ENCODE measurements at places on chromosomes 5 and 9. TPM values are rescaled to one million over a fixed set of nuclear protein-coding genes. Genes with fewer than 3 reads are reported as not detected.
A peak's percentile ranks its signal among the peaks of the same experiment; 100 is the strongest.

The LCN9 gene
- not detected for total RNA-seq

The CCNO gene
- not detected for total RNA-seq

The NRG2 gene
- total RNA-seq = 5.2 TPM

The PTGES gene
- total RNA-seq = 18.9 TPM

The IFNB1 gene
- total RNA-seq = not detected

The CCNJL gene
- 5.6 TPM for total RNA-seq

The HBEGF gene
- total RNA-seq = 16.2 TPM

The TAF11L2 gene
- not detected for total RNA-seq

The SLC22A5 gene
- 15.2 TPM for total RNA-seq

The SLC36A2 gene
- not detected for total RNA-seq

GRCh38 chr5:1235838-1236237 lies 10.7 kb downstream of the SLC6A18 start:
- no peak overlapping the region for H3K4me3 ChIP-seq
- DNase-seq = no peak
- no peak overlapping the region for H3K27ac ChIP-seq
- H3K27me3 ChIP-seq = no peaks in the 10 kb centered on the region
- no peaks in the 10 kb centered on the region for H3K4me1 ChIP-seq
- H3K36me3 ChIP-seq = no peaks in the 10 kb centered on the region

GRCh38 chr9:132547976-132548730 lies 34.3 kb upstream of the BARHL1 start:
- no peaks in the 10 kb centered on the region for H3K36me3 ChIP-seq
- DNase-seq = no peak
- H3K27ac ChIP-seq = no peak overlapping the region
- H3K4me1 ChIP-seq = peaks cover 7% of the 10 kb centered on the region
- H3K27me3 ChIP-seq = no peaks in the 10 kb centered on the region

GRCh38 chr9:124450931-124451661 lies 845 bp downstream of the ADGRD2 start:
- DNase-seq = no peak
- no peaks in the 10 kb centered on the region for H3K36me3 ChIP-seq
- H3K4me1 ChIP-seq = peaks cover 18% of the 10 kb centered on the region
- no peaks in the 10 kb centered on the region for H3K27me3 ChIP-seq

DNA sequence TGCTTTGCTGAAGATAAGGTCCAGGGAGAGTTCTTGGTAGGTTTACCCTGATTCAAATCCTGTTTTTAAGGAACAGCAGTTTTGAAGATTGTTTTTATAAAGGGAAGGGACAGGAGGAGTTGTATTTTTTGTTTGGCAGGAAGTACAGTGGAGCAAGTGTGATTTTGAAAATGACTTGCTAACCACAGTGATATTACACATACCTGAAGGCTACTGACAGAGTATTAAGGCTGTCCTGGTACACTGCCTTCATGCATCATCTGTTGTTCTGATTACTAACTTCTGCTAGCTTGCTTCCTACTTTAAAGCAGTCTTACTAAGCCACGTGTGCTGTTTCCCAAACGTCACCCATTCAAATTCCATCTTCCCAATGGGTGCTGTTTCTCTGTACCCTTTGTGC lies 559.5 kb upstream of the SGCD start:
- H3K4me3 ChIP-seq = no peak overlapping the region
- no peak for DNase-seq
- H3K27me3 ChIP-seq = no peaks in the 10 kb centered on the region
- no peaks in the 10 kb centered on the region for H3K4me1 ChIP-seq

DNA sequence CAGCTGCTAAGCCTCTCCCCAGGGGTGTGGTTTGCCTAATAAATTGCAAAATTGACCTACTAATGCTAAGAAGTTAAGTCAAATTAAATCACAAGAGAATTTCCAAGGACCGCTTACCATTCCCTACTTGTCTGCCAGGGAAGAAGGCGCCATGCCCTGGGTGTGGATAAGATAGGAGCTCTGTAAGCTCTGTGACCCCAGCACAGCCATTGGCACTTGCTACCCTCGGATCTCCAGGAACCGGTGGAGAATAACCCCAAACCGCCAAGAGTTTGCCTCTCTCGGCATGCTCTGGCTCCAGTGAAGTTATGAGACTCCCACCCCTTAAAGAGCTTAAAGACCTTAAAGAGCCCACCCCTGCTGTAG lies 58.9 kb downstream of the NEURL1B start:
- no peak overlapping the region for H3K4me3 ChIP-seq
- no peaks in the 10 kb centered on the region for H3K36me3 ChIP-seq
- no peaks in the 10 kb centered on the region for H3K27me3 ChIP-seq
- peak overlapping the region; percentile 56 for H3K27ac ChIP-seq
- no peak for DNase-seq

DNA sequence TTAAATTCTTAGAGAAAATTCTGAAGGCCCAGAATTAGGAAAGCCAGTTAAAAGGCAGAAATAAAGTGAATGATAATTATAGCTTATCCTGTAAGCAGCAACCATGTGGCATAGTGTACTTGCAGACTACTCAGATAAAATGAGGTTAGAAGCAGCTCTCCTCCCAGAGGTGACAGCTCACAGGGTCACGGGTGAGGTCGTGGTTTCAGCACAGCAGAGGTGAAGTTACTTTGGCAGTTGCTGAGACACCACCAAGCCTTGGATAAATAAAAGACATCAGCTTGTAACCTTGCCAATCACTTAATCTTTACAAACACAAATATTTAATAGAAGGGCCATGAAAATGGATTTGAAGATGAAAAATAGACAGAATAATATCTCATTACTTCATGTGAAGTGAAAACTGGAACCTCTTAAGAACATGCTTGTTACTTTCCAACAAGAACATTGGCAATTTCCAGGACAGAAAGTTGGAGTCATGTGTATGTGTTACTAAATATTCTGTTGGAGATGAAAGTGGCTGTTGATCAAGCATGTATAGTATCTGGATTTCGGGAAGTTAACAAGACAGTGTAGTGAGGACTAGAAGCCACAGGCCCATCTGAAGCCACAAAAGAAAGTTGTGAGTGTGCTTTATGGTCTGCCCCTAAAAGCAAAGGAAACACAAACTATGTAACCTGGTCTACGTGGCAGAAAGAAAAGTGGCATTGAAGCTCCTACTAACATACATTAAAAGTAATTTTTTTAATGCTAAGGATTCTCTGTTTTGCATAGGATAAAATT lies 134.4 kb downstream of the ERCC6L2 start:
- no peaks in the 10 kb centered on the region for H3K36me3 ChIP-seq
- H3K27ac ChIP-seq = no peak overlapping the region

DNA sequence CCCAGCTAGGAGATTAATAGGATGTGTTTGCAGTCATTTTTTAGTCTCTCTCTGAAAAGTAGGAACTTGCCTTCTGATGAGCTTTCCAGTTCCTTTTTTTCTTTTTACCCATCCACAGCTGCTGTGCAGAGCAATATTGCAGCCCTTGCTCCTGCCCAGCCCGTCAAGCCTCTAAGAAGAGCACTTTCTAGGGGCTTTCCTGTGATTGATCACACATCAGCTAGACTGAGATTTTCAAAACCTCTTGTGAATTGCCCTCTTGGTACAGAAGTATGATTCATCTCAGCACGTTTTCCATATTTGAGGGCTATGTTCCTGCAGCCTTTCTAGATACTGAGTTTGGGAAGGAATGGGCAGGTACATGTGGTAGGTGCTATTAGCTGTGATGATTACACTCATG lies 93.9 kb downstream of the GALNT10 start:
- H3K4me1 ChIP-seq = peaks cover 23% of the 10 kb centered on the region
- DNase-seq = no peak
- no peaks in the 10 kb centered on the region for H3K36me3 ChIP-seq
- H3K4me3 ChIP-seq = no peak overlapping the region

- DNase-seq = no peak
- H3K27me3 ChIP-seq = no peaks in the 10 kb centered on the region
- no peaks in the 10 kb centered on the region for H3K36me3 ChIP-seq
- H3K4me3 ChIP-seq = no peak overlapping the region
- no peak overlapping the region for H3K27ac ChIP-seq
- H3K4me1 ChIP-seq = no peaks in the 10 kb centered on the region
Observed at GRCh38 chr9:95341293-95341962, 23.9 kb upstream of the FANCC start.

- H3K4me3 ChIP-seq = no peak overlapping the region
- no peaks in the 10 kb centered on the region for H3K36me3 ChIP-seq
- peaks cover 60% of the 10 kb centered on the region for H3K4me1 ChIP-seq
- H3K27me3 ChIP-seq = no peaks in the 10 kb centered on the region
Observed at GRCh38 chr9:108052431-108053080, 563.0 kb upstream of the KLF4 start.

DNA sequence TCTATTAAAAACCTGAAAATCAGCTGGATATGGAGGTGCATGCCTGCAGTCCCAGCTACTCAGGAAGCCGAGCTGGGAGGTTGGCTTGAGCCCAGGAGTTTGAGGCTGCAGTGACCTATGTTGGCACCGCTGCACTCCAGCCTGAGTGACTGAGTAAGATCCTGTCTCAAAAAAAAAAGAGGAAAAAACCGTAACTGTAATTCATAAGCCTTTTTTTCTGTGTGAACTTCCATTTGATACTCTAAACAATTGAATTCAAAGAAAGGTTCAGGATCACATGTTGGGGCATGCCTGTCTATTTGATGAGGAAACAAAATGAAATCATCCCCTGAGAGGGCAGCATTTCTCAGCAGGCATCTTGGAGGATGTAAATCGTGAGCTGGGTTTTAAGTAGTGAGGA lies 38.8 kb downstream of the ITGA2 start:
- peaks cover 45% of the 10 kb centered on the region for H3K4me1 ChIP-seq
- DNase-seq = no peak
- H3K27ac ChIP-seq = no peak overlapping the region

DNA sequence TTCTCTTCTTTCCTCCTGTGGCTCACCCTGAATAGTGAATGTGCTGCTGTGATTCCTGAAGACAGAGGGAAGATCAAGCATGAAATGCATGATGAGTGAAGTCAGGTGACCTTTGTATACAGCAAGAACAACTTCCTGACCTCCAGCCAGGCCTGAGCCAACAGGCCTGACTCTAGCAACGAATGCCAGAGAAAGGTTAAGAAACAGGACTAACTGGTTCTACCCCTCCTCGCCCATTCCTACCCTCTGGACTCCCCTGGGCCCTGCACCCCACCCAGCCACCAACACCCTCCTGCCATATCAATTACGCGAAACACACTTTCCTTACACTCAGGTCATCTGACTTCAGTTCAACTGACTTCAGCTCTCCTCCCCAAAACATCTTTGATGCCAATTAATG lies 4.9 kb downstream of the SUSD1 start:
- H3K4me1 ChIP-seq = peaks cover 29% of the 10 kb centered on the region
- H3K27ac ChIP-seq = no peak overlapping the region
- H3K4me3 ChIP-seq = no peak overlapping the region

GRCh38 chr5:155485386-155485785 lies 471.8 kb downstream of the KIF4B start:
- H3K27me3 ChIP-seq = no peaks in the 10 kb centered on the region
- no peaks in the 10 kb centered on the region for H3K36me3 ChIP-seq

- no peak overlapping the region for H3K27ac ChIP-seq
- no peak overlapping the region for H3K4me3 ChIP-seq
- no peaks in the 10 kb centered on the region for H3K27me3 ChIP-seq
Observed at GRCh38 chr5:10734832-10735523, 26.1 kb downstream of the DAP start.
